Neural crest cell (in vitro differentiated cells): ENCODE measurements at places on chromosomes 5 and 9.

GRCh38 chr9:94566550-94566949, 11.7 kb downstream of the PCAT7 start:
- no peak for DNase-seq

- no peak for DNase-seq
These were observed 95.5 kb upstream of the PHYKPL start for GRCh38 chr5:178327931-178328711.

- no peak for DNase-seq
These were observed 223.2 kb upstream of the PANK3 start for GRCh38 chr5:168802337-168802736.

- DNase-seq: no peak
These were observed 647.1 kb upstream of the KLF4 start for GRCh38 chr9:108136656-108137055.

- DNase-seq: no peak
These were observed 3.1 kb downstream of the BSPRY start for GRCh38 chr9:113352411-113352810.

- no peak for DNase-seq
These were observed 57.8 kb upstream of the LHFPL2 start for GRCh38 chr5:78706381-78706780.
